ENCODE measurements at places on chromosomes 7 and 10. TPM values are rescaled to one million over a fixed set of nuclear protein-coding genes. Genes with fewer than 3 reads are reported as not detected.

- no peaks in the 10 kb centered on the region for H3K4me1 ChIP-seq
- H3K36me3 ChIP-seq, result no peaks in the 10 kb centered on the region
Observed at GRCh38 chr7:489876-490275, 29.8 kb downstream of the PDGFA start.

DNA sequence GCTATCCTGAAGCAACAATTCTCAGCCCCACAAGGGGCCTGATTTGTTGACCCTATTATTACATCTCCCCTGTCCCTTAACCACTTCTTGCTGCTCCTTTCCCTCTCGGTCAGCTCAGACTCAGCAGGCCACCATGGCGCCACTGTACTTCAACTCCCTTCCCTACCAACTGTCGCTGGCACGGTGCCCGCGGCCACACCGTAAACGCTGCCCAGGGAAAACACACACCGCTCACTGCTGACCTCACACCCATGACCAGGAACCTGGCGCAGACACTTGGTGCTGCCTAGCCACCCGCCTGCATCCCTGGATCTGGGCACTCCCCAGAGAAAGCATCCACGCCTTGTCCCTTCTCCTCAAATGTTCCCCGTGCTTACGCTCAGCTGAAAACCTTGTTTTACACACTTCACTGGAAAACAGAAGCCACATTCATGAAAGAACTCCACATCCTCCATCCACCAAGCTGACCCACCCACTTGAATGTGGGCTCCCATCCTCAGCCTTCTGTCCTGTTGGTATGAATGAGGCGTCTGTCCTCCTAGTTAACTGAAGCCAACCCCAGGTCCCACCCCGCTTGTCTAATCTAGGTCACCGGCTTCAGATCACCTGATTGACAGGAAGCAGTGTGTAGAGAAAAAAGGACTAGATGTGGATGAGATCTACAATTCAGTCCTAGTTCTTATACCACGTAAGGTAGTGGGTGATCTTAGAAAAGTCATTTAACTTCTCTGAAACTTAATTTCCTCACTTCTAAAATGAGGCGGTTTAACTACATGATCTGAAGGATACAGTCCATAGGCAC is 28.5 kb upstream of the CRYGN start:
- no peaks in the 10 kb centered on the region for H3K27me3 ChIP-seq
- H3K27ac ChIP-seq, result no peak overlapping the region
- H3K36me3 ChIP-seq, result peaks cover 84% of the 10 kb centered on the region
- no peak for DNase-seq

The SLC13A4 gene
- not detected for total RNA-seq

DNA sequence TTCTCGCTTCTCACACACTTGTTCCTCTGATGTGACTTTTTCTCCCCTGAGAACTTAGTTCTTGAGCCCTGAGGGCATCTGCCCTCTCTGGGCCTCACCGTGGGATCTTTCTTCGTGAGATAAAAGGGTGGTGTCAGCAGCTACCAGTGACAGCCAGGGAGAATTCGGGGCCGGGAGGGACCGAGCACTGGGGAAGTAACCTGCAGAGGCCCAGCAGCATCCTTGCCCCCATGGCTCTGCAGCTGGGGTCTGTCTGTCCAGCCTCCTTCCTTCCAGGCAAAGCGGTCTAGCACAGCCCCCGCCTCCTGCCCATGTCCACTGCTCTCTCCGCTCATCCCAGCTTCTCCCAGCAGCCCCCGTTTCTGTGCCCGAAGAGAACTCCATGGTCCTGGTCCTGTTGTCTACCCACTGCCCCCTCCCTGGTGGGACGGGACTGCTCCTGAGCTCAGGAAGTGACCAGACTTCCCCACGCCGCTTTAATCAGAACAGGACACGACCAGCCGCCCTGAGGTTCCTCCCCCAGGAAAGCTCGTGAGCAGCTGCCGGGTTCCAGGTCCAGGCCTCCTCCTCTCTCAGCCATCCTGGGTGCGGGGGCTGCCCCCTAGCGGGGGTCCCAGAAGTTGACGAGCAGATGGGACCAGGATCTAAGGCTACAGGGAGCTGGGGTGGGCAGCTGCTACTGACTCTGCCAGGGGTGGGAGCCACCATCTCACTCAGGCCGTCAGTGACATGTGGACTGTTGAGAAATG is 187.5 kb downstream of the WDR37 start:
- DNase-seq, result peak; percentile 11
- H3K36me3 ChIP-seq, result no peaks in the 10 kb centered on the region
- peaks cover 22% of the 10 kb centered on the region for H3K27me3 ChIP-seq
- peaks cover 10% of the 10 kb centered on the region for H3K4me1 ChIP-seq
- no peak overlapping the region for H3K27ac ChIP-seq

The AKR1B15 gene
- total RNA-seq, result not detected

DNA sequence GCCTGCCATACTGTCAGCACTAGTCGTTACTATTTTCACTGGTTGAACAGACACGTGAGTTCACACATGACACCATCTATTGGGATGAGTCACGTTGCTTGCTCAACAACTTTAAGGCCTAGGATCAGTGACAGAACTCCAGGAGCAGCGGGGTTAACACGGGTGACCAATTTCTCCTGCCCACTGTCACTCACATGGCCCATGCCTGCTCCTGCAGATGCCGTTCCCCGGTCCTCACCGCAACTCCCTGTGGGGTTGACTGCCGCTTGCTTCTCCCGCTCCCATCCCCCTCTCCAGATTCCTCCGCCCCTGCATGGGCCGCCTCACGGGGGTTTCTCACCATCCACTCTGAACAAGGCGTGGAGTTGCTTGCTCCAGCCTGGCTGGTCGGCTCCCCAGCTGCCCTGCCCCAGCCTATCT is 128.2 kb downstream of the TAX1BP1 start:
- H3K36me3 ChIP-seq, result no peaks in the 10 kb centered on the region
- no peak for DNase-seq
- H3K4me3 ChIP-seq, result no peak overlapping the region
- no peak overlapping the region for H3K27ac ChIP-seq
- no peaks in the 10 kb centered on the region for H3K4me1 ChIP-seq

The SPRN gene
- total RNA-seq, result not detected

DNA sequence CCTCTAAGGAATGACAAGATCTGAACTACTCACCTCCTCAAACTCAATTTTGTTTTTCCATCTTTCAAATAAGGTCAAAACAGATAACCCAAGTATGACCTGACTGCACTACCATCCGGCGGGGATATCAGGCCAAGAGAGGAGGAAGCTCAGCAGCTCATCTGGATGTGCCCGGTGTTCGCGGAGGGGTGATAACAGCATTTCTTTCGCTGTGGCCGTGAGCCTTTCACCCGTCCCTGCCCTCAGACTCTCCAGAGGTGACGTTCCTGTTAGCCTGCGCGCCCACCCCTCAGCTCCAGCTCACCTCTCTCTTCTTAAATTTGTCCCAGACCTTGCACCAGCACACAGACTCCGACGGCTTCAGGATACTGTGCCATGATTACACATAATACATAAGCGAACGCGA is 526 bp downstream of the ZNF248 start:
- peak; percentile 44 for DNase-seq
- H3K27me3 ChIP-seq, result no peaks in the 10 kb centered on the region
- H3K36me3 ChIP-seq, result peaks cover 13% of the 10 kb centered on the region
- peak overlapping the region; percentile 95 for H3K4me3 ChIP-seq
- peaks cover 23% of the 10 kb centered on the region for H3K4me1 ChIP-seq
- H3K27ac ChIP-seq, result peak overlapping the region; percentile 93

GRCh38 chr10:29859521-29860130 is 199.8 kb downstream of the JCAD start:
- no peak overlapping the region for H3K27ac ChIP-seq
- H3K4me3 ChIP-seq, result no peak overlapping the region
- no peaks in the 10 kb centered on the region for H3K4me1 ChIP-seq
- H3K36me3 ChIP-seq, result no peaks in the 10 kb centered on the region

DNA sequence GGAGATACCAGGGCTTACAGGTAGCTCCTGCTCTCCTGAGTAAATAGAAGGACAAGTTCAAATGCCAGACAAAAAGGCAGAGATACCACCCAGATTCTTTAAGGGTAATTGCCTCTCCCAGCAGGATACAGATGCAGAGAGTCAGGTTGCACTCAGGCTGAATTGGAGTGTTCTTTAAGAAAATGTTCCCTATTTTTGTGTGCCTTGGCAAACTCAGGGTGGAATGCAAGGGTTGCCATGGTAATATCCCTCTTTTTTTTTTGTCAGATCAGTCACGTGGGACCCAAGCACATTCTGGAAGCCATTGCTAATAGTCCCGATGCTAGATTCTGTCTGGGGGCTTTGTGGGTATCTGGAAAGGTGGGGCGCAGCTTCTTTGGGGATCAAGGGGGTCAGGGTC is 628.0 kb downstream of the CALN1 start:
- H3K27ac ChIP-seq, result no peak overlapping the region
- no peak overlapping the region for H3K4me3 ChIP-seq

The HOXA10 gene
- not detected for total RNA-seq

DNA sequence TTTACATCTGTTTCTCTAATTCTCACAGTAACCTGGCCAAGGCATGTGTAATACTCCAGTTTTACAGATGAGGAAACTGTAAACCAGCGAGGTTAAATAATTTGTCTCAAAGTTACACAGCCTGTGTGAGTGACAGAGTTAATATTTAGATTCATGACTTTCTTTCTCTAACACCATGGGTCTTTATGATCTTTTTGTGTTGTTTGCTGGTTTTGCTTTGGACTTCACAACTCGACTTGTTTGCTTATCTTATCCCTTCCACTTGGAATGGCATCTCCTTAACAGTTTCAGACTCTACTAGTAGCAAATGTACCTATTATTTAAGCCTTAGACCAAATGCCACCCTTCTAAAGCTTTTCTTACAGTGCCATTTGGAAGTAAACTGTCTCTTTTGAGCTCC is 34.4 kb downstream of the MXI1 start:
- peaks cover 33% of the 10 kb centered on the region for H3K36me3 ChIP-seq
- no peak for DNase-seq
- H3K27ac ChIP-seq, result no peak overlapping the region

GRCh38 chr7:56083150-56083785 is 9.5 kb downstream of the PHKG1 start:
- H3K4me1 ChIP-seq, result peaks cover 3% of the 10 kb centered on the region
- no peak for DNase-seq
- no peaks in the 10 kb centered on the region for H3K27me3 ChIP-seq
- peaks cover 24% of the 10 kb centered on the region for H3K36me3 ChIP-seq
- H3K27ac ChIP-seq, result no peak overlapping the region

The ORAI2 gene
- 35.8 TPM for total RNA-seq

DNA sequence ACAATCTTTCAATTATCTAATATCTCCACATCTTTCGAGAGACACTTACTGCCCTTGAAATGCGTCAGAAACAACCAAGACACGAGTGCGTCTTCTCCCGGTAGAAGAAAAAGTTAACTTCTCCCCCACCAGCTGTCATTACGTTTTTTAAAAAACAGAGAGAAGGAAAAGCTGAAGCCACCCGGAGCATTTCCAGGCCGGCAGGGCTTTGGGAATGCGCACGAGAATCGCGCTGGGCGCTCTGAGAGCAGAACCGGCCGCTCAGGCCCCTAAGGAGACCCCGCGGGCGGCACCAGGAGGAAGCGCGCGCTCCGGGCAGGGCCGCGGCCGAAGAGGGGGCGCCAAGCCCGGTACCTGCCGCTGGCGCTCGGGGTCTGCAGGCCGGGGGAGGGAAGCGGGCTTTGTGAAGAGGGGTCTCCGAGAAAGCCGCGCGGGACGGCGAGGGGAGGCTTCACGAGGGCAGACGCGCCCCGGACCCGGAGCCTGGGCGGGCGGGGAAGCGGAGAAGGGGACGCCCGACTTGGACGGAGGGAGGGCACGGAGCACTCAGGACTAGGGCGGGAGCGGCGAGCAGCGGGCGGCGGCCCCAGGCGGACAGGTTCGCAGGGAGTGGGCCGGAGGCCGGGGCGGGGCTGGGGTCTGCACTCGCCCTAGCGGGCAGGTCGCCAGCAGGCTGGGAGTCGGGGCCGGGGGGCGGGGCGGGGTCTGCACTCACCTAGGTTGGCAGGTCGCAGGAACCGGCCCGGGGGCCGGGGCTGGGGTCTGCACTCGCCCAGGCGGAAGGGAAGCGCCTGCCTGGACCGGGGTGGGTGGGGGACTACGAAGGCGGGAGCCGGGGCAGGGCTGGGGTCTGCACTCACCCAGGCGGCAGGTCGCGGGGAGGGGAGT is 932 bp downstream of the ESYT2 start:
- H3K27ac ChIP-seq, result peak overlapping the region; percentile 95
- H3K36me3 ChIP-seq, result peaks cover 17% of the 10 kb centered on the region
- H3K4me3 ChIP-seq, result peak overlapping the region; percentile 89
- H3K27me3 ChIP-seq, result no peaks in the 10 kb centered on the region
- H3K4me1 ChIP-seq, result peaks cover 36% of the 10 kb centered on the region

DNA sequence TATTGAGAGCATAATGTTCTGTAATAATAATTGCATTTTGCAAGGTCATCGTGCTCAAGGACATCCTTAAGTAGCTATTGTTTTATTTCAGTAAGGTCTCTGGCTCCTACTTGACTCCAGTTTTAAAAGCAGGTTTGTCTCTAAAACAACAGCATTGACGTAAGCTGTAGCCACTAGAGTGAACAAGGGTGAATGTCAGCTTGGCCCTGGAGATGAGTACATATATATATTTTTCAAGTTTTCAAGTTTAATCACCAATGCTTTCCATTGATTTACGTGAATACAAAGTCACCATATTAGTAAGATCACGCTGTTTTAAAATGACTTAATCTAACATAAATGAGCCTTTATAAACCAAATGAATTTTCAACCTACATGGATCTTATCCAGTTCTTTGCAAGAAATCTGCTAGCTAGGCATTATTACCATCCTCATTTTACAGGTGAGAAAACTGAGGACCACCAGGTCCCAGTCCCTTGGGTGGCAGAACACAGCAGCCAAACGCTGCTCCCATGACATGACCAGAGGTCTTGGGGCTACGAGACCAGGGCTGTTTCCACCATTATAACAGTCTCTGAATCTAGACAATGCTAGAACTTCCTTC is 57.2 kb upstream of the ELMO1 start:
- H3K27me3 ChIP-seq, result peaks cover 6% of the 10 kb centered on the region
- no peak overlapping the region for H3K27ac ChIP-seq

The CDK1 gene
- 108 TPM for total RNA-seq

GRCh38 chr7:115693779-115694178 is 336.8 kb downstream of the TFEC start:
- H3K4me3 ChIP-seq, result no peak overlapping the region
- no peak overlapping the region for H3K27ac ChIP-seq
- no peak for DNase-seq
- no peaks in the 10 kb centered on the region for H3K27me3 ChIP-seq

- DNase-seq, result no peak
- H3K27ac ChIP-seq, result no peak overlapping the region
- H3K4me3 ChIP-seq, result no peak overlapping the region
- H3K27me3 ChIP-seq, result no peaks in the 10 kb centered on the region
- no peaks in the 10 kb centered on the region for H3K4me1 ChIP-seq
Observed at GRCh38 chr7:11104578-11104977, 130.9 kb downstream of the PHF14 start.

GRCh38 chr7:50037086-50037485 is 56.0 kb downstream of the ZPBP start:
- H3K27ac ChIP-seq, result no peak overlapping the region
- no peak for DNase-seq
- H3K36me3 ChIP-seq, result no peaks in the 10 kb centered on the region
- no peak overlapping the region for H3K4me3 ChIP-seq
- H3K27me3 ChIP-seq, result peaks cover 11% of the 10 kb centered on the region

The GPR15LG gene
- not detected for total RNA-seq

The SP4 gene
- 23.6 TPM for total RNA-seq

GRCh38 chr7:105602325-105603305 is 21.3 kb upstream of the EFCAB10 start:
- H3K27ac ChIP-seq, result no peak overlapping the region
- no peaks in the 10 kb centered on the region for H3K36me3 ChIP-seq
- H3K4me3 ChIP-seq, result no peak overlapping the region
- peaks cover 4% of the 10 kb centered on the region for H3K27me3 ChIP-seq
